Activated naive CD8-positive, alpha-beta T cell treated with anti-CD3 and anti-CD28 coated beads, Interleukin-2, amount 50 U/mL, for 24 hours (primary cell): ENCODE measurements at places on chromosomes 11 and 22.

DNA sequence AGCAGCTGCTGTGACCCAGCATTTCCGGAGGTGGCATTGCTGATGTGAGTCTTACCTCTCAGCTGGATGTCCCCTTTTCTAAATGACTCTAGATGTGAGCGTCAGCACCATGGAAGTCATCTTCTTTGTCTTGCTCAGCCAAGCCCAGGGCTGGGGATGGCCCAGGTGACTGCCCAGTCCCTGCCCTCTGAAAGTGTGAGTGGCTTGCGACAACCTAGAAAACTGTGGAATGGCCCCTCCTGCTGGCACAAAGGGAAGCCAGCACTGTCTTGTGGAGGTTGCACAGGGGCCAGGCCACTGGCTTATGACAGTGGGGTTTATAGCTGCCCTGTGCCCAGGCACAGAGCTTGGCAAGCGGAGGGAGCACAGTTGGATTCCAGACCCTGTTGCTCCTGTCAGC is 6.2 kb downstream of the TUB start:
- DNase-seq: no peak

DNA sequence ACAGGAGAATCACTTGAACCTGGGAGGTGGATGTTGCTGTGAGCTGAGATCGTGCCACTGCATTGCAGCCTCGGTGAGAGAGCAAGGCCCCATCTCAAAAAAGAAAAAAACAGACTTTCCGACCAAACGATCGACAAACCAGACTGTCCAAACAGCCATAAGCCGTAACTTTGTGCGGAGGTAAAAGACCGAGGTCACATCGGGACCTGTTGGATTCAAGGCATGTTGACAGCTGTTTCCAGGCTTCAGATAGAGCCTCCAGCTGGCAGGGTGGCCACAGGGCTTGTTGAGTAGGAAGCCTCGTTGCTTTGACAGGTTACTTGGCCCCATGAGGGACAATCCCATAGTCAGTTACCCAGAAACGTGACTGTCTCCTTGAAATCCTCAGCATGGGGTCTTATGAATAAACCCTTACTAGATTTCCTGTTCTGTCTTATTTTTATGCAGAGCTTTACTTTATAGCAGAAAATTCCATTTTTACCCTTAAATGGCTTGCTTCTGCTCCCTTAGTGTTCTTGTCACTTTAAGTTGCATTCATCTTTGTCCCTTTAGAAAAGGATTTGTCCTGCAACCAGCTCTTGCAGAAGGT is 22.3 kb downstream of the PPARA start:
- no peak for DNase-seq

DNA sequence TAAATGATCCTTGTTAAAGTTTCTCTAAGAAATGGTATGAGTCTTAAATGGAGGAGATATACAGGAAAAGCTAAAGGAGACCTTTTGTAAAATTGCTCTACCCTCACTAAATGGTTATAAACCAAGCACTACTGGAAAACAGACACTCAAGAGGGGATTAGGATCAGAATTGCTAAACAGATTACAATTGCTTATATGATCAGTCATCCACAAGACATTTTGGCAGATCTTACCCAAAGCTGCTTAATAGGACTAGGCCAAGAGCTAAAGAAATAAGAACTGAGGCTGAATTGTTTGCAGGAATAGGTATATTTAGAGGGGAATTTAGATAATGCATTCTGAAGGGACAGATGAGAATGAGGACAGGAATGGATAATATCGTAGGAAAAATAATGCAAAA is 9.5 kb downstream of the HARBI1 start:
- DNase-seq: no peak

GRCh38 chr11:47161134-47161854 is 15.4 kb downstream of the ARFGAP2 start:
- DNase-seq: peak; percentile 67

DNA sequence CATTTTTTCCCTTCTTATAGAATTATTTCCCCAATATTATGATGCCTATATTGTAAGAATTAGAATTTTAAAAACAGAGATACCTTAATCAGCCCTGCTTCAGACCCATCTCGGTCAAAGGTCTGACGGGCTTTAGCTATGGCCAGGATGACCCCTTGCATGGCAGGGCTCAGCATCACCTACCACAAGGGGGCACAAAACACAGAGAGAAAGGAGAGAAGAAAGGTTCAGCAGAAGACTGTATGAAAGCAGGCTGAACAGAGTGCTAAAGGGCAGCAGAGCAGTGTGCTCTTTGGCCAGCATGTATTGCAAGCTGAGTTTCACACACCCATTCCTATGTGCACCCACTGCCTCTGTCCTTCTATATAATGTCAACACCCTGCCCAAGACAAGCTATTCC is 26.8 kb downstream of the CLDN25 start:
- DNase-seq: peak; percentile 4

- DNase-seq: no peak
These were observed 672.1 kb downstream of the TBC1D22A start for GRCh38 chr22:47434336-47435203.

DNA sequence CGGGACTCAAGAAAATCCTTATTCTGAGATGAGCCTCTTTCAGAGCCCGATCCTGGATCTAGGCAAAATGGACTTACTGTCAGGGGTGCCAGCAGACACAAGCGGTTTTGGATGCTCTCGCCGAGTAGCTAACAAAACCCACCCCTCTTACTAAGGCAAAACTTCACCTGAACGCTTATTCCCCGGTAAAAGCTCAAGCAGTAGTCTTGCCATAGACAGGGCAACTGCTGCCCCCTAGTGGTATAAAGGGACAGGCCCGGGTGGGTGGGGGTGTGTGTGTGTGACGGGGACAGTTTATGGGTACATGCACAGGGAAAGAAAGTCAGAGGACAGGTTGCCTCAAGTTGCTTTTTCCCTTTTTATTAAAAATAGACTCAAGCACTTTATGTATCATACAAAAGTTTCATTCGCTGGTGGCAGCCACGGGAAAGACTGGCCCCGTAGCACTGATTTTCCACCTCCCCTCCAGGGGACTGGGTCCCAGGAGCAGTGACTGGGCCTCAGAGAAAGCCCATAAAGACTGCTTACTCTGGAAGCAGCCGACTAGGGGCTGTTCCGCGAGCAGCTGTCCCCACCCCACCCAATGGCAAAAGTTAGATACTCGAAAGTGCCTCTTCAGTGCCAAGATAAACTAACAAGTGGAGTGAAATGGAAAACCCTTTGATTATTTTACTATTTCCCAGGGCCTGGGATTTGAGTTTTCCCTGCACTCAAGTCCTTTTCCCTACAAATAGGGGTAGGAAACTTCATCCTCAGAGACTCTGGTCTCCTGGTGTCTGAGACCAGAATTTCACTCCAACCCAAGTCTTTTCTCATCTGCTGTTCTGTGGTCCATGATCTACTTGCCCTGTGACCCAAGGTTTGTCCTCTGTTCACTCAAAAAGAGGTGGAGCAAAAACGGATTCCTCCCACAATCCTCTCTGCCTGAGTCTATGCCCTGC is 4.7 kb downstream of the YPEL4 start:
- peak; percentile 87 for DNase-seq

DNA sequence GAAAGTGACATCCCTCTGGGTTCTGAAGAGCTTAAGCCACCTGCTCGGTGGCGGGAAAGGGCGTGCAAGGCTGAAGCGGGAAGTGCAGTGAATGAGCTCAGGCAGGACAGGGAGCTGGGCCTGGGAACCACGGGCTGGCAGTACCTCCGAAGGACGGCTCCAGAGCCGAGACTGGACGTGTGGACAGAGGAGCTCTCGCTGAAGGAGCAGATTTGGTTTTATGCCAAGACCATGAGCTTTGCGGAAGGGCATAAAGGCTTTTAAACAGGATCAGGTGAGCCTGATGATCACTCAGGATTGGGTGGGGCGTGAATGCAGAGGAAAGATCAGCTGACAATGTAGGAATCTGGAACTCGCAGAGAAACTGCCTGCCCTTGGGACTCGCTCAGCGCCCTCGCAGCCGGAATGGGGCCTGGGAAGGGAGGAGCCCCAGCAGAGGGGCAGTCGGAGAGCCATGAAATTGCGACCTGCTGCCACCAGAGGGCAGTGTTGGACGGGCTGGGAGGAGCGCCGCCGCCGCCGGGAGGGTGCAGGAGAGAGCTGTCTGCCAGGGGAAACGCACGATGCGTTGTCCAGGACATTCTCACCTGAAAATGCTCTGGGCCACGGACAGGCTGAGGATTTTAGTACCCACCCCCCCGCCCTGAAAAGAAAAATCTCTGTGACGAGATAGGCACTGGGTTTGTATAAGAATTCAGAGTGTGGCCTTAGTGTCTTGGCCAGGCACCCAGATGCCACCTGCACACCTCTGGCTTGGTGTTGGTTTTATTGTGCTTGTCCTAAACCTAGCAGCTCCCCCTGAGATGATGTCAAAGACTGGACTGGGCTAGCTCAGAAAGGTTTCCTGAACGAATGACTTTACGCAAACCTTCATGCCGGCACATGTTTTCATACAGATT is 324.4 kb downstream of the NTM start:
- peak; percentile 75 for DNase-seq

- DNase-seq: no peak
These were observed 54.7 kb downstream of the KCNQ1OT1 start for GRCh38 chr11:2644844-2645778.

DNA sequence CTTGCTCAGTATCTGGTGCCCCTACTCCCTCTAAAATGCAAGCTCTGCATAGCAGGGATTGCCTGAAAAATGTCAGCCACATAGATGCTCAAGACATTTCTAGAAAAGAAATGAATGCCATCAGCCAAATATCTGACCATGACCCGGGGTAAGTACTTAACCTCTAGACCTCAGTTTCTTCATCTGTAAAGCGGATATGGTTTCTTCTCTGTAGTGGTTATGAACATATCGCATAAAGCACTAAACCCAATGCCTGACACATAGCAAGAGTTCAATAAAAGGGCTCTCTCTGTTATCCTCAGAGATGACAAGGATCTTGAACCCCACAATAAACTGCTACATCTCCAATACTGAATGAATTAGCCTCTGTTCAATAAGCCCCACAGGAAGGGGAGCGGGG is 122.6 kb downstream of the ABTB2 start:
- DNase-seq: no peak

- DNase-seq: no peak
These were observed 56.1 kb upstream of the FADD start for GRCh38 chr11:70146895-70147520.
